ENCODE measurements at places on chromosomes 12 and 14.

GRCh38 chr12:110565894-110566871, 16.9 kb downstream of the PPTC7 start:
- DNase-seq, result no peak

- no peak for DNase-seq
These were observed 57.6 kb downstream of the SPTSSA start for GRCh38 chr14:34404416-34404815.

- DNase-seq, result no peak
These were observed 6.3 kb downstream of the TNFRSF1A start for GRCh38 chr12:6335451-6336078.

GRCh38 chr12:47206450-47207339, 126.9 kb upstream of the AMIGO2 start:
- DNase-seq, result no peak

- no peak for DNase-seq
These were observed 13.8 kb downstream of the TSPAN9 start for GRCh38 chr12:3091038-3091319.

DNA sequence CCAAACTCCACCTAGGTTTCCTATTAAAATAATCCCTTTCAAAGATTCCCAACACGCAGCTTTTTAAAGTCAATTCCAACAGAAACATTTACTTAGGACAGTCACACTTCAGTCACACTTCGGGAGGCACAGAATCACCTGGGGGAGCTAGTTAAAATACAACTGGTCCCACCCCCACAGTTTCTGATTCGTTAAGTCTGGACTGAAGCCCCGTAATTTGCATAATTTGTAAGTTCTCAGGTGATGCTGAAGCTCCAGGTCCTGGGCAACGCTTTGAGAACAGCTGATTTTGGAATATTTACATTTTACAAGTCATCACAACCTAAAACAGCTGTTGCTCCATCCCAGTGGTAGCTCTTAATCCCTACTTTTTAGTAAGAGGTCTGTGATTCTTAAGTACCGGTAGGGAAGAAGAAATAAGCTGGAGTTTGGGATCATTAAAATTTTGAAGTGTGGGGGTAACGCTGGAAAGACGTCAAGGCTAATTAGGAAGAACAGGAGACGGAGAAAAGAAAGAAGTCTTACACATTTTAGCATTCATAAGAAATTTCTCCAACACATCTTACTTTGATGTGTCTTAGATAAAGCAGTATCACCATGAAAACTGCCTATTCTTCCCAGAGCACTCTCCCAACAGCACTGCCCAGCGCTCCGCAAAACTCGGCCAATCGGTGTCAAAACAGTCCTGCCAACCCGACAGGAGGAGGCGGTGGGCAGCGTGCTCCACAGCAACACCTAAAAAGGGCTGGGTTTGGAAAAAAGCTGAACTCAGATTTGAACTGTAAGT, 1.1 kb downstream of the IPO8 start:
- peak; percentile 67 for DNase-seq

DNA sequence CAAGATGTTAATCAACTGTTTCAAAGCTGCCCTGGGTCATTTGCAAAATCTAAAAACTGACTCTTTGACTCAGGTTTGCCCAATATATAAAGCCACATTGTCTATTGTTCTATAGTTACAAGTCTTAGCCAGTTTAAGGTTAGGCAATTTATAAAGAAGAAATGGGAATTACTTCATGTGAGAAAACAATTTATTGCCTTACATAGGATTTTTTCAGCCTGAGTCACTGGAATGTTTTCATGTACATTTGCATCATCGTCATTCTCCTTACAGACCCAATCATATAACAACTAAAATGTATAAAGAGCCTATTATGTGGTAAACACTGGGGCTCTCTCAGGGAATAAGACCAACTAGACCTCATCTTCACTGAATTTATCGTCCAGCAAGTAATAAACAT, 100.3 kb upstream of the PLEKHG7 start:
- no peak for DNase-seq

DNA sequence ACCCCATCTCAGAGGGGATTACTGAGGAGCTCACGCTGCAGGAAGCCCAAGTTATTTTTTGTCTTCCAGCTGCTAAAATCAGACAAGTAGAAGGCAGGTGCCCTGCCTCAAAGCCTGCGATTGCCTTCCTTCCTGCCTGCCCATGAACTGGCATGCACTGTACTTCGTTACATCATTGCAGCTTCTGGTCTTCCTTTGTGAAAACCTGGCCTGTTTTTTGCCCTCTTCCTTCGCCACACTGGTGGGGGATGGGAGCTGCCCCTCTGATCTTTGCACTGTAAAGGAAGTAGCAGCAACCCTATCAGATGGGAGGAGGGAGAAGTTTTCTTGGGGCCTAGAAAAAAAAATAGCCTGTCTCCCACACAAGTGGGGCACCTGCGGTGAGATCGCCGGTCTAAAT, 1098.7 kb downstream of the BCL11B start:
- no peak for DNase-seq

DNA sequence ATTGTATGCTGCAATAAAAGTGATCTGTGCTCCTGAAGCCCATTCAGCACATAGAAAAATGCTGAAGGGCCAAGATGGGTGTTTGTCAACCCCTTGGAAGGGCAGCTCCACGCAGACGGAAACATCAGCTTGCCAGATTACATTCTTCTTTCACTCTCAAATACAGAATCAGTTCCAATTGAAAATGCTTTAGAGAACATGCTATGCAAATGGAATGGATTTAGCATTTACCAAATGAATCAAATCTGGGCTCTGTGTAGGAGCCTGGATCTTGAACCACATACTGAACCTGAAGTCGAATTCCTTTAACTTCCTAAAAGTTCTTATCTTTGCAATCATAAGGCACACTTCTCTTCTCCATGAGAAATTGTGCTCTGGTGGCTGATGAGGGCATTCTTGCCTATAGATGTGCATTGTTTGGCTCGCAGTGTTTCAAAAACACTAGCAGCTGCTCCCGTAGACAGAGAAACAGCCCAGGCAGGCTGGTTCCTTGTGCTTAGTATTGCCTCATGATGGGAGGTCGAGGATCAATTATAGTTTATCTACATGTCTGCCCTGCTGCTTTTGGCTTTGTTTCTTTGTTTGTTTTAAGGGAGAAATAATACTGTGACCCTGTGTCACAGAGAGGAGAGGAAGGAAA, 489.8 kb upstream of the FLRT2 start:
- no peak for DNase-seq

DNA sequence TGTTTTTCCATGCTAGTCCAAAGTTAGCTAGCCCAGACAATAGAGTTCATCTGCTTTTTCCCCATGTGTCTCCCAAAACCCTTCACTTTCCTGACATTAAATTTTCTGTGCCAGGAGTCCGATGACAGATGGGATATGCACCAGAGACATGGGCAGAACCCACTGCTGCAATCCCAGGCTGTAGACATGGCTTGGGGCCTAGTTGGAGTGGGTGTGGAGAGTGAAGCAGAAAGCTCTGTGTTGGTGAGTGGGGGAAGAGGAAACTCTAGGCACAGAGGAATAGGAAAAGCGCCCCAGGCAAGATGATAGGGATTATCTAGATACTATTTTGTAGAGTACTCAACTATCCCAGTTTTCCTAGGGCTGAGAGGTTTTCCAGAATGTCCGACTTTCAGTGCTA, 4.8 kb upstream of the KRT74 start:
- DNase-seq, result no peak

- DNase-seq, result peak; percentile 10
These were observed 1.3 kb downstream of the AHSA1 start for GRCh38 chr14:77459072-77459723.

GRCh38 chr14:104148433-104149277, 10.3 kb downstream of the KIF26A start:
- DNase-seq, result no peak

DNA sequence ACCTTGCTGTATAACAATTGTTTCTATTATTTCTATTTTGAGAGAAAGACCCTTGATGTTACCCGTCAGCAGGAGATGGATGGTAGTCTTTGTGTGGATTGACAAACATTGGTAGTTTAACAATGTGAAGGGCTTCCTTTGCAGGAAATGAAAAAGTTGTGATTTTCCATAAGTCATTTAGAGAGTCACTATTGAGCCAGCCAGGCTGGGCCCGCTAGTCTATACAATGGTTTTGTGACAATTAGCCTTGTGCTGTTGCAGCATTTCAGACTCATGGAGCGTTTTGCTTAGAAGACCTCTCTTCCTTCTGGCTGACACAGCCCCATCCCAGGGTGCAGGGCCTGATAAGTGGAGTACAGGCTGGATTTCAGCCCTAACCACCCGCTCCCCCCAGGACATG, 18.3 kb upstream of the SLC38A2 start:
- no peak for DNase-seq

GRCh38 chr14:81437244-81437643, 37.1 kb upstream of the STON2 start:
- DNase-seq, result no peak

- DNase-seq, result no peak
These were observed 1.6 kb downstream of the DPF3 start for GRCh38 chr14:72892103-72892878.

GRCh38 chr12:82848845-82849244, 162.1 kb downstream of the TMTC2 start:
- DNase-seq, result no peak

GRCh38 chr12:89736995-89737394, 28.4 kb upstream of the ATP2B1 start:
- no peak for DNase-seq

DNA sequence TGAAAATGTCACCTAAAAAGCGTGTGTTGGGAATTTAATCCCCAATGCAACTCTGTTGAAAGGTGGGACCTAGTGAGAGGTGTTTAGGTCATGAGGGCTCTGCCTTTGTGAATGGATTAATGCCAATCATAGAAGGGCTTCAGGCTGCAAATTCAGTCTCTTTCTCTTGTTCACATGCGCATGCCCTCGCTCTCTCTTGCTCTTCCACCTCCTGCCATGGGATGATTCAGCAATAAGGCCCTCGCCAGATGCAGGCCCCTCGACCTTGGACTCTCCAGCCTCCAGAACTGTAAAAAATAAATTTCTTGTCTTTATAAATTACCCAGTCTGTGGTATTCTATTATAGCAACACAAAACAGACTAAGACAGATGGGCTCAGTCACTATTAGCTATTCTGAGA, 55.4 kb downstream of the PLXNC1 start:
- no peak for DNase-seq

DNA sequence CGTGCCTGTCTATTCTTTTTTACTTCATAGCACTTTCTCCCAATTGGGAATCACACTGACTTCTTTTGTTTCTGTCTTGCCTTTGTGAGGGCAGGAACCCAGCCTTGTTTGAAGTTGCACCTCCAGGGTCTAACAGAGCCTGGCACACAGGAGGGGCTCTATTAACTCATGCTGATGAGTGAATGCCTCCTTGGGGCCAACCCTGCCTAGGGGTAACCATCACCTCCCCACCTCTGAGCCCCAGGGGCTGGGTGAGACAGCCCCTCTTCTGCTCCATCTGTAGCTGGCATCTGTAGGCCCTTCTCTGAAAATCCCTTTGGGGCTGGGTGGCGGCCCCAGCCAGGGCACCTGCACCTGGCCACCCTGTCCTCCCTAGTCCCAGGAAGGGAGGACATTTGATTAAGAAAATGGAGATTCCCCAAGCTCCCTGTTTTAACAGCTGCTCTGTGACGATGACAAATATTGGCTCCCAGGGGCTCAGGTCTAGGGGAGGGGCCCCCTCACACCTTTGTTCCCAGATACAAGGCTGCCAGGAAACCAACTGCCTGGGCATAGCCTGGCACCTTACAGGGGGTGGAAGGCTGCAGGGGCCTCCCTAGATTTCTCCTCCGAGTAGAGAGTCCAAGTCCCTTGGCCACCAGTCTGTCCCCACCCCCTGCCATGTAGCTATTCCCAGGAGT, 11.8 kb downstream of the TAMALIN start:
- DNase-seq, result no peak

DNA sequence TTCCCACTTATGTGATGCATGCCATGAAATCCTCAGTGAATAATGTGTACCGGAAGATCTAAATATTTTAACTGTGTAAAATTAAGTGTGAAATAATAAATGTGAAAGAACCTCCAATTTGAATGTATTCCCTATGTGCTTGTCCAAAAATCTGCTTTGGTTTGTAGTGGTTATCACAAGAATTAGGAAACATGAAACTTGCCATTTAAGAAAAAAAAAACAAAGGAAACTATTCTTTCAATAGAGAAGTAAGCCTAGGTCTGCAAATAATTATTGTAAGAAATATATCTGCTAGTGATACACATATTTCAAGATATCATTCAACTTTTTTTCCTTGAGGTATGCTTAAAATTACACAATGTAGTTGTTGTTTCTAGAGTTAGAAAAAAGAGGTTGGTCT, 500.4 kb downstream of the SLC6A15 start:
- no peak for DNase-seq

- no peak for DNase-seq
These were observed 17.0 kb downstream of the ANO6 start for GRCh38 chr12:45232756-45233372.

- no peak for DNase-seq
These were observed 11.5 kb downstream of the DHRS2 start for GRCh38 chr14:23647619-23648018.

- no peak for DNase-seq
These were observed 1069.5 kb downstream of the VRK1 start for GRCh38 chr14:97866664-97867063.

DNA sequence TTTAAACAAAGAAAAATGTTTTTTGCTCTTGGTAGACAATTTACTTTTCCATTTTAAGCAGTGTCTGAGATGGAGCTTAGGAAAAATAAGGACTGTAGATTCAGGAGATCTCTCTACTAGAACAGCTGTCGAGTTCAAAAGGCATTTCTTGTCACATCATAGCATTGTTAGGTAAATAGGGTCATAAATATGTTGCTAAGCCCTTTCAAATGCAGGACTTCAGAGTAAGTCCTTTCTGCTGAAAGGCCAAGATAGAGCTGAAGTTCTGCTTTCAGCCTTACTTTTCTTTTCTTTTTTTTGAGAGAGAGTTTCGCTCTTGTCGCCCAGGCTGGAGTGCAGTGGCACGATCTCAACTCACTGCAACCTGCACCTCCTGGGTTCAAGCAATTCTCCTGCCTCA, 98.2 kb downstream of the SYNE2 start:
- no peak for DNase-seq

DNA sequence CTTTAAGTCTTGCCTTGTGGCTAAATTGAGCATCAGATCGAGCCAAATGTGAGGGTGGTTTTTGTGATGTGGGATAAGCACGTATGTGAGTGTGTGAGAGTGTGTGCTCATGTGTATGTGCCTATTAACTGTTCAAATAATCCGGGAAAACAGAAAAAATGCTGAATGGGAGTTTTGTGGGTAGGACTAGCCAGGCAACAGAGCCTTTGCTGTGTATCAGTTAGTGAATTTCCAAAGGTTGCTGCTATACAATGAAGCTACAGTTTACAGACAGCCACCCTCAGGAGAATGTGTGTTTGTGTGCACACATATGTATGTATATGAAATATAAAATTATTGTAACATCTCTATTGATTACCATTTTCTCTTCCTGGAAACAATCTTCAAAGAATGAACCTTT, 154.0 kb downstream of the SOX5 start:
- DNase-seq, result no peak

DNA sequence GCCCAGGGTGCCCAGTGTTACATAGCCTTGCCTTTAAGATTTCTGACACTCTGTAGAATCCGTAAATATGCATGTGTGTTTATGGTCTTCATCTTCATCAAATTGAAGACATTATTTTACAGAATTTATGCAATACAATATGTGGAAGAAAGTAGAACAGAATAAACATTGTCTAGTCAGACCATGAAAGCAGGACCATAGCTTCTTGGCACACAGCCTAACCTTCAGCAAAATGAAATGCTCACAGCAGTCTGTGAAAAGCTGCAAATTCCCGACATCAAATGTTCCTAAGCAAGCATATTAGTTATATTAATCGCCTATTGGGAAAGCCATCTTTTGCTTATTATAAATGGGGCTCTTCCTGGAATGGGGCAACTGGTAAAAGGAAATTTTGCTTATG, 111.3 kb upstream of the GARIN2 start:
- no peak for DNase-seq

- no peak for DNase-seq
These were observed 235.0 kb upstream of the DCN start for GRCh38 chr12:91417650-91418049.

Data from NCI-H1105 (cell line).